Skin of body (tissue), 3 donors: ENCODE measurements at places on chromosomes 6 and 20. TPM values are rescaled to one million over a fixed set of nuclear protein-coding genes. Genes with fewer than 3 reads are reported as not detected.

The TPD52L2 gene
- total RNA-seq: 39.3 TPM

The EMILIN3 gene
- 18.4 TPM for total RNA-seq

The TGM3 gene
- total RNA-seq: 16.6 TPM

The DEF6 gene
- 10.9 TPM for total RNA-seq

The COL20A1 gene
- total RNA-seq: 2.0 TPM

The GATA5 gene
- not detected for total RNA-seq

The BPIFB1 gene
- not detected for total RNA-seq

The VSX1 gene
- 0.10 TPM for total RNA-seq

The PCNA gene
- total RNA-seq: 56.2 TPM

The CTCFL gene
- total RNA-seq: 0.10 TPM

The SMOC2 gene
- 29.6 TPM for total RNA-seq

The RBPJL gene
- total RNA-seq: not detected

The MATN4 gene
- 0.99 TPM for total RNA-seq

The MYCT1 gene
- 16.3 TPM for total RNA-seq
